Caco-2 (cell line): ENCODE measurements at places on chromosomes 2 and 18. TPM values are rescaled to one million over a fixed set of nuclear protein-coding genes. Genes with fewer than 3 reads are reported as not detected.

The CRYBA2 gene
- 0.59 TPM in 1 of 2 replicates, not detected in the other for total RNA-seq

The MYOM1 gene
- total RNA-seq, result 0.41 and 0.49 TPM in 2 replicates

The REG3A gene
- total RNA-seq, result 0.45 and 1.1 TPM in 2 replicates

The POTEC gene
- not detected in 2 replicates for total RNA-seq

The CDK15 gene
- total RNA-seq, result not detected in 2 replicates

The ANKRD23 gene
- 2.5 and 7.4 TPM in 2 replicates for total RNA-seq

The DLGAP1 gene
- total RNA-seq, result 0.07 TPM in 1 of 2 replicates, not detected in the other

The MAPK4 gene
- total RNA-seq, result 0.63 and 0.88 TPM in 2 replicates

The SLC9A4 gene
- total RNA-seq, result 1.2 and 1.4 TPM in 2 replicates

GRCh38 chr2:54371460-54372065 lies 84.6 kb upstream of the SPTBN1 start:
- DNase-seq, result no peak

DNA sequence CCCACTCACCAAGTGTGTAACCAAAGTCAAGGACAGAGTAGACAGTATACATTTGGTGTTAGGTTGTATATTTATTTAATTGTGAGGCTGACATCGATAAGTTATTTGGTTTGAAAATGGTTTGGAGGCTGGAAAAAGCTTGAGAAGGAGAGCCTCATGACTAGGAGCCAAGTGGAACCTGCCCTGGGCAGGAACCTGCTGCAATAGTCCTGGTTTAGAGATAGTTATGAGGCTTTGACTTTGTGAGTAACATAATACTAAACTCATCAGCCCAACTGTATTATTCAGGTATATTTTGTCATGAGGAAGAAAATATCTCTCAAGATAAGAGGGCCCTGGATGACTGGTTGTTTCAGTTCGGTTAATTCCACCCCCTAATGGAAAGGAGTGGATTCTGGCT lies 234.3 kb upstream of the CYRIA start:
- DNase-seq, result no peak

DNA sequence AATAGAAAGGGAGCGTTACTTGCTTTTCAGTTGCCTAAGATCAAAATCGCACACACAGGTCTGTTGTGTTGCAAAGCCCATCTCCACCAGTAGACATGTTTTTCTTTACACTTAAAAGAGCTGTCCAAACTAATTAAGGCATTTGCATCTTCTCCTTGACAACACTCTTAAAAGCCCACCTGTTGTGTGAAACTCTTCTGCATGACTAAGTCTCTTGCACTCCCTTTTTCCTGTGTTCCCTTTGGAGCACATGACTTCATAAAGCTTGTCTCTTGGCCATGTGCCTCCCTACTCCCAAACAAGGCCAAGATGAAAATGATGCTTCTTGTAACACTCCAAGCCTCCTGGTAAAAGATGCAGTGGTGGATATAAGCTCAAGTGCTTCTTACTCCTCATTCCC lies 26.1 kb downstream of the PID1 start:
- DNase-seq, result no peak

GRCh38 chr2:128779301-128780095 lies 460.8 kb upstream of the HS6ST1 start:
- DNase-seq, result no peak

GRCh38 chr18:10274301-10274700 lies 180.1 kb upstream of the APCDD1 start:
- no peak for DNase-seq

- DNase-seq, result no peak
These were observed 87.1 kb downstream of the HS1BP3 start for GRCh38 chr2:20563833-20564232.

- DNase-seq, result no peak
These were observed 196.3 kb upstream of the TANK start for GRCh38 chr2:160963957-160964356.

DNA sequence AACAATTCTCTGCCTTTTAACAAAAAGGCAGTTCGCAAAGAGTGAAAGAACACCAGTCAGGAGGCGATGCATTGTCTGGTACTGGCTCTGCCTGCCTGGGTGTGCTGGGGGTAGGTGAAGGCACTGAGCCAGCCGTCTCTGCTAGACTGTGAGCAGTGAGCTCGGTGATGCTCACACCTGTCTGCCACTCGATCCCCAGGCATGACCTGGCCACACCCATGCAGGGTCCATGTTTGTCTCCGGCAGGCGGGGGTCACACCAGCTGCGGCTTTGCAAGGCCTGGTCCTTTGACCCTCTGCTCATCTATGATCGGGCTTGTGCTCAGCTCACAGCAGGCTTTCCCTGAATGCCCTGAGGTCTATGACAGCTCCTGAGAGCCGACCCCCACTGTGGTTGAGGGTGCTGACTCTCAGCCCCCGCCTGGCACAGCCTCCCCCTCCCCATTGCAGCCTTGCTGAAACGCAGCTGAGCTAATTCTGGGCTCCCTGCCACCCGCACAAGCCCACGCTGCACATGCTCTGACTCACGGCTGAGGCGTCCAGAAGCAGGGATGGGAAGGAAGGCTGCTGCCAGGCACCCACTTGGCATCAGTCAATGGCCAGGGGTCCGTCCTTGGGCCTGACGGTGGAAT lies 23.7 kb downstream of the CRACDL start:
- DNase-seq, result no peak

DNA sequence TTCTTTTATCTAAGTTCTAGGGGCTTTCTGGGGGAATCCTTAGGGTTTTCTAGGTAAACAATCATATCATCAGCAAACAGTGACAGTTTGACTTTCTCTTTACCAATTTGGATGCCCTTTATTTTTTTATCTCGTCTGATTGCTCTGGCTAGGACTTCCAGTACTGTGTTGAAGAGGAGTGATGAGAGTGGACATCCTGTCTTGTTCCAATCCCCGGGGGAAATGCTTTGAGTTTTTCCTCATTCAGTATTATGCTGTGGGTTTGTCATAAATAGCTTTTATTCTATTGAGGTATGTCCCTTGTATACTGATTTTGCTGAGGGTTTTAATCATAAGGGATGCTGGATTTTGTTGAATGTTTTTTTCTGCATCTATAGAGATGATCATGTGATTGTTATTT lies 549.5 kb downstream of the EPHA4 start:
- no peak for DNase-seq

GRCh38 chr2:213733893-213734292 lies 449.6 kb downstream of the SPAG16 start:
- DNase-seq, result no peak

GRCh38 chr2:237016121-237016915 lies 69.4 kb upstream of the COPS8 start:
- DNase-seq, result no peak

GRCh38 chr18:10230072-10230471 lies 224.4 kb upstream of the APCDD1 start:
- DNase-seq, result no peak

GRCh38 chr2:234454433-234454832 lies 42.4 kb downstream of the ARL4C start:
- no peak for DNase-seq

GRCh38 chr2:65931056-65931455 lies 498.7 kb upstream of the SPRED2 start:
- no peak for DNase-seq

GRCh38 chr2:160918906-160919503 lies 241.2 kb upstream of the TANK start:
- peak; percentile 57 for DNase-seq

DNA sequence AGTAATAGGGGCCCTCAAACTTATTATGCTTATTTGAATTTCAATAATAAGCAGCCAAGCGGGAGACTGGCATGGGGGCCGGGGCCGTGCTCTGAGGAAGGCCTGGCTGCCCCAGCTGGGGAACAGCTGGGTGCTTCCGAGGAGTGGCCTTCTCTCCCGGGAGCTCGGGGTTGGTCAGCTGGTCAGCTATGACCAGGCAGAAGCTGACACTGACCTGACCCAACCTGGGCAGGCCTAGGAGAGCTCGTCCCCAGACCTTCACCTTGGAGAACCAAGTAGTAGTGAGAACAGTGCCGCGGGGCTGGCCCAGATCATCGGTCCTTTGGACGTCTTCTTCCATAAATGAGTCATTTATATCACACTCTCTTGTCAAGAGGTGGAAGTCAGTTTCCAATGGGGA lies 36.1 kb downstream of the RRM2 start:
- DNase-seq, result no peak
